Endodermal cell (in vitro differentiated cells): ENCODE measurements at places on chromosomes 16 and 17. TPM values are rescaled to one million over a fixed set of nuclear protein-coding genes. Genes with fewer than 3 reads are reported as not detected.
A peak's percentile ranks its signal among the peaks of the same experiment; 100 is the strongest.

DOC2B gene
- 0.93 and 1.4 TPM in 2 replicates for total RNA-seq

ZFPM1 gene
- 14.5 and 18.1 TPM in 2 replicates for total RNA-seq

- DNase-seq = peak; percentile 99
Observed at GRCh38 chr17:45425125-45425983, 7.3 kb downstream of the ARHGAP27 start.

GRCh38 chr16:28822520-28823290 lies at the start of gene ATXN2L:
Gene ATXN2L, plus strand, starts transcription at chr16:28822999. Its CDS starts 261 bp downstream, at chr16:28823260.
- peak; percentile 94 for DNase-seq

DNA sequence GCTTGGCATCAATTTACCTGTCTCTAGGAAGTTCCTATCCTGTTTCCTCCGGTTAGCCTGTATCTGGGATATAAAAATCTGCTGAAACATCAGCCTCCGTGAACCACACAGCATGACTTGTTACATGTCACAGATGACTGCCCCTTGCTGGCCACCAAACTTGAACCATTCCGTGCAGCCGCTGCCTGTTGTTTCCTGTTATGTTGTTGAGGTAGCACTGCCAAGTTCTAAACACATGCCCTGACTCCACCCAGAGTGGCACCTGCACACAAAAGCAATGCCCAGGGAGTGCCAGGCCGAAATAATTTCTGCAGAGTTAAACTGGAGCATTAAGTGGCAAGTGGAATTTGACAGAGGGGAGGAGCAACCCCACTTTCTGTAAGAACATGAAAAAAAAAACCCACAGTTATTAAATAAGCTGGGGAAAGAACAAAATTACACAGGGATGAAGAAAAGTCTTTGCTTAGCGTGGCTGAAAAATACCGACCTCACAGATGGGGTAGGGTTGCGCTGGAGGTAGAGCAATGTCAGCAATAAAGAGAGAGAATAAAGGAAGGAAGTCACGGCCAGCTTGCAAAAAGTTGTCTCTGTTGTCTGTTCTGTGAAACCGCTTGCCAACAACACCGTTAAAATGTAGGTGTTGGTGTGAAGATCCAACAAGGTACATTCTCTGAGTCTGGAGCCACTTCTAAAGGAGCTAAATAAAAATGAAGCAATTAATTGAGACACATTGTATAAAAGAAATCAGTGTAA lies 174.6 kb upstream of the CDH13 start:
- DNase-seq = no peak

MTSS2 gene
- total RNA-seq = 24.0 and 28.7 TPM in 2 replicates

GRCh38 chr16:22353191-22353919 lies 21.1 kb downstream of the CDR2 start:
- DNase-seq = peak; percentile 54

SMPD3 gene
- not detected in 3 replicates for total RNA-seq

DNA sequence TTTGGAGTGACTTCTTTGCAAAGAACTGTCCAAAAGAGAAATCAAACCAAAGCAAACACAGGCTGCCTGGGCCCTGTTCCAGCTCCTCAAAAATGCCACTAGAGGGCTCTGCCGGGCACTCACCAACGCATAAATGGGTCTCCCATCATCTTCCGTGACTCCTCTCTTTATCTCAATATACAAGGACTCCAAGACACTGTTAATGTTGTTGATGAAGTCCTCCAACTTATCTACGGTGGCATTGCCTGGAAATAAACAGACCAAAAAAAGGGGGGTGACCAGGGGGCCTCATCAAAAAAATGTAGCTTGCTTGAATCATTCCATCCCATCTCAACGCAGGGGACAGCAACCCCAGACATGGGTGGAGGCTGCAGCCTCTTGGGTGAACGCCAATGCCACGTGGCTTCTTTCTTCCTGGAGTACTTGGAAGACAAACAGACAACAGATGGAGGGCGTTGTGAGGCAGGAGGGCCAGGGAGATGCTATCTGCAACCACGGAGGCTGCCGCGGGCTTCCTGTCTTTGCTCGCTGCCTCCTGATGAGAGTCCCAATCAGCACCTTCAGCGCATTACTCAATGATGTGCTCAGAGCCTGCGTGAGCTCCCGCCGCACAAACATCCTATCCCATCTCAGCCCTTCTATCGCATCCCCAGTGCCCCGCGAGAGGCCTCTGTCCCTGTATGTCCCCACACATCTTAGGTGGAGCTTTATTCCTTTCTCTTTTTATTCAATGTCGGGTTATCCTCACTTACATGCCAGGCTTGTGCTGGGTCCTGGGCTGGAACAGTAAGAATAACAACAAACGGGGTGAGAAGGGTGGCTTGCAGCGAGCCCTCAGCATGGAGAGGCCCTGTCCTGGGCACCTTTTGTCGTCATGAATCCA lies 32.0 kb downstream of the KDM8 start:
- DNase-seq = peak; percentile 76

GRCh38 chr16:27414788-27415431 lies 12.9 kb downstream of the IL21R start:
- DNase-seq = no peak

DNA sequence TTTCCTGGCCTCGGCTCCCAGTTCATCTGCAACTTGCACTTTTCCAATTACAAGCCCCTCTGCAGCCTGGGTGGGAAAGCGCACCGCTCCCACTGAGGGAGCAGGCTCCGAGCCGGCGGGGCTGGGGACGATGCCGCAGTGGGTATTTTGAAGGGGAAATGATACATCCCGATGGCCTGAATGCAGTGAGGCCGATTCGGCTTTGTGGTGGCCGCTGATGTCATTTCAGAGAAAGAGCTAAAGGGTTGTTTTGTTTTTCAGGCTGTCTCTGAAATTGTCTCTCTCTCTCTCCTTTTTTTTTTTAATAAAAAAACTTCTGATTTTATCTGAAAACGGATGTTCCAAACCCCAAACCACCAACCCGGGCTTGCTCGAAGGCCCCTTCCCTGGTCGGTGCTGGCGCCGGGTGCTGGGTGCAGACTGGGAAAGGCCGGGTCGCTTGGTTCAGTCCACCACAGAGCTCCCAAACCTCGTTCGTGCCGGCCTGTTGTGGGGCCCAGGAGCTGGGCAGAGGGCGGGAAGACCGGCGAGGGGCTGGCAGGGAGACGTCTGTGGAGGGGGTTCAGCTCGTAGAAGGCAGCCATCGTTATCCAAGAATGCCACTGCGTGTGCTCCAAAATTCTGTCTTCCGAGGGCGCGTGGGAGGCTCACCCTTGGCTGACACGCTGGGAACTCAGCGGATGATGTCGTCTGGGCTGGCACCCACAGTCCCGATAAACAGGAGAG lies 102.8 kb downstream of the FOXL1 start:
- DNase-seq = no peak

GRCh38 chr17:64689106-64689505 lies 27.0 kb upstream of the SMURF2 start:
- no peak for DNase-seq

- no peak for DNase-seq
Observed at GRCh38 chr16:75343941-75344340, 89.4 kb downstream of the CFDP1 start.

GRCh38 chr17:58760248-58760647 lies 4.6 kb downstream of the PPM1E start:
- no peak for DNase-seq

DNA sequence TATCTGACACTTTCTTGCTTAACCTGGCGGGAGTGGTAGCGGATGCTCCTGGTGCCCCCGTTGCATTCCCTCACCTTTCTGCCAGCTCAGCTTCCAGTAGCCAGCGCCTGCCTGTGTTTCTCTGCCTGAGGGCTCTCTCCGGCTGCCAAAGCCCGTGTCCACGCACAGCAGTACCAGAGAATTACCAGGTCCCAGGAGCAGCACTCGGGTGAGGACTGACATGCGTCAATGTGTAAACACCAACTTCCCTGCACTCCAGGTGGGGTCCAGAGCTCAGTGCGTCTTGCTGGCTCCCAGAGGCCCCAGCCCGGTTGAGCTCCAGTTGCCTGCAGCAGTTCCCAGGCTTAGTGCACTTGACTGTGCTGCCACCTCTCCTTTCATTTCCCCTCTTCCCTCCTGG lies 54.8 kb downstream of the CDH13 start:
- no peak for DNase-seq

DNA sequence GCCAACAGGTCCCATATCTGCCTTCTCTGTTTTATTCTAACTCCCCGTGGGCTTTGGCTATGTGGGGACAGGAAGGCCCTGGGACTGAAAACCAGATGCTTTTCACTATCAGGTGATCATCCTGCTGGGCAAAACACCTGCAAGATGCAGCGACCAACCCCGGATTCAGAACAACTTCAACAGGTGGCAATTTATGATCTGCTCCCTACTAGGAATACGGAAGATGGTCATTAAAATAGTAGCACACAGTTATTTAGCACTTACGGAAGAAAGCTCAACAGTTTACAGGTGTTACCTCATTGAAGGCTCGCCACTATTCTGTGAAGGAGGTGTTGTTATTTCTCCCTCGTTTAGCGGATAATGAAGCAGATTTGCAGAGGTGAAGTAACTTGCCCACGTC lies 7.8 kb upstream of the SLC5A11 start:
- peak; percentile 28 for DNase-seq

GRCh38 chr17:7555320-7555948 lies 3.1 kb upstream of the TNFSF13 start:
- DNase-seq = peak; percentile 65

DNA sequence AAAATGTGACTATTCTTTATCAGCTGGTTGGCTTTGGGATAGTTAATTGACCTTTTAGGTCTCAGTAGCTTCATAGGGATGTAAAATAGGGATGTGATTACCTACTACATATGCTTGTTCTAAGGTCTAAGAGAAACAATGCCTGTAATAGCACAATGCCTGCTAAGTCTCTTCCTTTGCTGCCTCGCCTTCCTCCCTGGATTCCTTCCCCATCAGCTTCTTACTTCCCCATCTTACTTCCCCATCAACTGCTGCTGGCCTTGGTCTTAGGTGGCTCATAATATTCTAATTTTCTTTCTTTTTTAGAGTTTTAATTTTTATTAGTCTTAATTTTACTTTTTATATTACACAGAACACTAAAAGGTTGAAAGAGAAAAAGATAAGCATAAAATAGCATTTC lies 59.2 kb upstream of the GOT2 start:
- no peak for DNase-seq

DNA sequence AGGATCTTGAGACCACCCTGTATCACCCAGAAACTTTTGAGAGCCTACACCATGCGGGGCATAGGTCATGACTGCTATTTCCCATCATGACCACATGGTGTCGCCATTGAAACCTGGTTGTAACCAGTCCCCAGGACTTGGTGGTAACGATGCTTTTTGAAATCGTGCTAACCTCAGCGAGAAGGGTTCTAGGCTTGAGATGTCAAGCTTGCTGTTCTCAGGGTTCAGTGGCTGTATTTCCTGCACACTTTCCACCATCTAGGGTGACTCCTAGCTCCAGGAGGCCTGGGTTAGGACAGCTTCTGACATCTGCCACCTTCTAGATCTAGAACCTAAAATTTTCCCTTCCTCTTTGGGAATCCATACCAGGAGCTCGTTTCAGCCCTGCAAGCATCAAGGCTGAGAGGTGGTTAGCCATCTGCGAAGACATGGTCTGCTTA lies 13.0 kb upstream of the SPNS3 start:
- peak; percentile 90 for DNase-seq

RND2 gene
- total RNA-seq = 55.5 and 56.2 TPM in 2 replicates

CBFA2T3 gene
- 2.2 and 3.1 TPM in 2 replicates for total RNA-seq

GRCh38 chr17:10051112-10051511 lies 146.0 kb upstream of the RCVRN start:
- no peak for DNase-seq

FA2H gene
- 1.4 to 2.1 TPM (median 2.1 TPM) in 3 replicates for total RNA-seq

DNA sequence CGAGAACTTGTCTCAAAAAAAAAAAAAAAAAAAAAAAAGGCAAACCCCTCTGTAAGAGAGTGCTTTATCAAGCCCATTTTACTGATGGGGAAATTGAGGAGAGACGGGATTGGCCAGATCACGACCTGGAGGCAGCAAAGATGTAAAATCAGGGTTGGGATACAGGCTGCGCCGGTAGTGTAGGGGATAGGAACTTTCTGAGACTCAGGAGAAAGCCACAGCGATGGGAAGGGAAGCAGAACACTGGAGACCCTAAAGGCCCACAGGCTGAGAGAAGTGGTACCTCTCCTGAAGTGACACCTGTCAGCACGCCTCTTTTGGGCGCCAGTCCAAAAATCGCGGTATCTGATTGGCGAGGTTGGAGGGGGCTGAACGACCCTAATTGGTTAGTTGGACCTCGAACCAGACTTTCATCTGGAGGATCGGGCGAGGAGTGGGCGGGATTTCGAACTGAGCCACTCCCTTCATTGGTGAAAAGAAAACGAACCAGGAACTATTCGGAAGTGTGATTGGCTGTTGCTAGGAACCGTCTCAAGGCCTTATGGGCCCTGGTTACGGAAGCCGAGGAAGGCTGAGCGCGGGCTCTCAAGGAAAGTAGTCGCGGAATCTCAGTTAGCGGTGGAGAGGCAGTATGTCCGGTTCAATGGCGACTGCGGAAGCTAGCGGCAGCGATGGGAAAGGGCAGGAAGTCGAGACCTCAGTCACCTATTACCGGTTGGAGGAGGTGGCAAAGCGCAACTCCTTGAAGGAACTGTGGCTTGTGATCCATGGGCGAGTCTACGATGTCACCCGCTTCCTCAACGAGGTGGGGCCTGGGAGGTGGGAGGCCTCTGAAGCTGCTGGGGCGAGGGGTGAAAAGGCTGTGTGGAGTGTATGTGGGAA lies at the start of gene CYB5B:
Gene CYB5B (plus strand): TSS at position 567 of the 882 bp plus-strand sequence. CDS start 65 bp downstream, at position 632.
- DNase-seq = peak; percentile 99

- DNase-seq = no peak
Observed at GRCh38 chr16:69699915-69700314, 26.4 kb downstream of the NQO1 start.

SPATA22 gene
- total RNA-seq = not detected in 2 replicates

OR1F1 gene
- not detected in 3 replicates for total RNA-seq

GRCh38 chr17:67575325-67575724 lies 142.4 kb upstream of the NOL11 start:
- DNase-seq = no peak

DNA sequence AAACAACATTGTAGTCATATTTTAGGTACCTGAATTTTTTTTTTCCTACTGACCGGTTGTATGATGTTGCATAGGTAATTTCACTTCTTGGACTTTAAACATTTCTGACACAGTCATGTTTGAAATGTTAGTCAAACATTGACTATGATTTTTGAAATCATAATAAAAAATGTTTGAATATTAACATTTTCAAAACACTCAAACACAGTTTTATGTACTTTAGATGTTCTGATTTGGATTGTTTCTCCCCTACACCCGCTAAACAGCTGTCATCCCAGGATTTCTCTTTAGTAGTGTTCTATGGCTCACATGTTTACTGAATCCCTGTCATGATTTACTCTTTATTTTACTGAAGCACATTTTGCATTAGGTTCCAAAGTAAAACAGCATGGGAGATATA lies 102.9 kb upstream of the NPEPPS start:
- no peak for DNase-seq

ALDH3A1 gene
- total RNA-seq = 0.42 to 0.78 TPM (median 0.42 TPM) in 3 replicates

- no peak for DNase-seq
Observed at GRCh38 chr17:45223539-45224528, 2.1 kb downstream of the FMNL1 start.

GRCh38 chr17:33233811-33234177 lies 59.3 kb downstream of the ASIC2 start:
- DNase-seq = no peak

DNA sequence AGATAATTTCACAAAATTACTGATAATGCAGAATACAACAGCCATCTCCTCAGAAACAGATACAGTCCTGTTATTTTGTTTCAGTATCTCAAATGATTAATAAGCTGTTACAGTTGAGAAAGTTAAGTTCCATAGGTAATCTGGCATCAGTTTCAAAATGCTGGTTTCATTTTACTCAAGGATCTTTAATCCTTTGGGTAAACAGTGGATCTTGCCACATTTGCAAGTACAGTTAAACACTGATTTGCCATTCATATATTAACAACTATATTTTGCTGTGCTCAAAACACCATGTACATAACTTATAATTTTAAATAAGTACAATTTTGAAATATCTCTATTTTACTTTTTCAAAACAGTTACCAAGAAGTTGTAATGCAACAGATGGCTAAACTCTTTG lies 31.2 kb downstream of the RPGRIP1L start:
- DNase-seq = no peak
